Pulmonary artery endothelial cell (primary cell): ENCODE measurements at places on chromosomes 12 and 14.

- DNase-seq: no peak
Observed at GRCh38 chr14:96212896-96213295, 8.3 kb downstream of the BDKRB2 start.

DNA sequence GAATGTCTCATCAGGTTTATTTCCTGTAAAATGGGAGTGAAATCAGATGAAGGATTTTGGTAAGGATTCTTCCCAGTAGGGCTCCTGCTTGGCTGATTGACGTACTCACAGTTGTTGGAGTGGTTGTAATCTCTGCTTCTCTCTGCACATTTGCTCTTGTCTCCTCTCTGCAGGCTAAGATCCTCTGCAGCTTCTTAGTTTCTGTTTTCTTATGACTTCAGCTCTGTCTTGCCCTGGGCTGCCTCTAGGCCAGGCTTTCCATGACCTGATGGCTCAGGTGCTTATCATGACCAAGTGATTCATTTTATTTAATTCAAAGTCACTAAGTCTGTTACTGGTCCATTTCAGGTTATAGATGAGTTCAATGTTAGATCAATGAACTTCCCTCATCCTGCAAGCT, 394.5 kb upstream of the DDHD1 start:
- DNase-seq: no peak

GRCh38 chr14:101412739-101413138, 148.6 kb upstream of the DIO3 start:
- DNase-seq: no peak

DNA sequence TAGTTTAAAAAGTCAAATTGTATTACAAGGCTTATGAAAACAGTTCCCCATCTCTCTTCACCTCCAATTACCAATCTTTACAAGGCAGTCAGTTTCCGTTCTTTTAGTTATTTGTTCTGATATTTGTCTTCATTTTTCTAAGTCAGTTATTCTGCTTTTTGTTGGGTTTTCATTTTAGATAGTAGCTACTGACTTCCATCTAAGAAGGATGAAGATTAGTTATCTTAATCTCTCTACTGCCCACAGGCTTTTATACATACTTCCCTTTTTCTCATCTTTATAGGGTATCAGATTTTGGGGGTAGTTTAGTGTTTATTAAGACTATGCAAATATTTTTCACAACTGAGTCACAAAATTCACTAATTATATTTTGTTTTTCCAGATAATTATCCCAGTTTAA, 38.4 kb downstream of the FRS2 start:
- no peak for DNase-seq

GRCh38 chr12:64716371-64716770, 42.8 kb downstream of the GNS start:
- no peak for DNase-seq
